Activated B cell treated with CpG ODN at 0.5 μM for 24 hours (primary cell): ENCODE measurements at places on chromosomes 12 and 14. TPM values are rescaled to one million over a fixed set of nuclear protein-coding genes. Genes with fewer than 3 reads are reported as not detected.

The DBX2 gene
- total RNA-seq: not detected in 2 replicates

The USP5 gene
- total RNA-seq: 108 and 110 TPM in 2 replicates

- no peak for DNase-seq
Observed at GRCh38 chr12:65640489-65640901, 183.8 kb upstream of the HMGA2 start.

- no peak for DNase-seq
Observed at GRCh38 chr14:90728951-90729350, 87.3 kb downstream of the TTC7B start.

DNA sequence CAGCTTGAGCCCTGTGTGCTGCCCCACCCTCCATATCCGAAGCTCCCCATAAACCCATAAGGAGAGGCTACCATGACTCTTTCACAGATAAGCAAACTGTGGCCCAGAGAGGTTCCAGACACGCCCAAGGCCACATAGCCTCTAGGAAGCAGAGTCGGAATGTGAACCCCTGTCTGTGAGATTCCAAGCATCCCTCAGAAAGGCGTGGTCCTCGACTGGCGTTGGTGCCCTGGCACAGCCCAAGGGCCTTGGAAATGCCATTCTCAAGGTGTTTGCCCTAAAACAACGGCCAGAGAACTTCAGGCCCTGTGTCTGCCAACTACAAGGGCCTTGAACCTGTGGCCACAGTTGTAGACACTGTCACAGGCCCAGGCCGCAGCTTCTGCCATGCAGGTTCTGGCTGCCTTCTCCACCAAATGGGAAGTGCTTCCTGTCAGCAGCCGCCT, 8.5 kb upstream of the DIO3 start:
- DNase-seq: no peak

DNA sequence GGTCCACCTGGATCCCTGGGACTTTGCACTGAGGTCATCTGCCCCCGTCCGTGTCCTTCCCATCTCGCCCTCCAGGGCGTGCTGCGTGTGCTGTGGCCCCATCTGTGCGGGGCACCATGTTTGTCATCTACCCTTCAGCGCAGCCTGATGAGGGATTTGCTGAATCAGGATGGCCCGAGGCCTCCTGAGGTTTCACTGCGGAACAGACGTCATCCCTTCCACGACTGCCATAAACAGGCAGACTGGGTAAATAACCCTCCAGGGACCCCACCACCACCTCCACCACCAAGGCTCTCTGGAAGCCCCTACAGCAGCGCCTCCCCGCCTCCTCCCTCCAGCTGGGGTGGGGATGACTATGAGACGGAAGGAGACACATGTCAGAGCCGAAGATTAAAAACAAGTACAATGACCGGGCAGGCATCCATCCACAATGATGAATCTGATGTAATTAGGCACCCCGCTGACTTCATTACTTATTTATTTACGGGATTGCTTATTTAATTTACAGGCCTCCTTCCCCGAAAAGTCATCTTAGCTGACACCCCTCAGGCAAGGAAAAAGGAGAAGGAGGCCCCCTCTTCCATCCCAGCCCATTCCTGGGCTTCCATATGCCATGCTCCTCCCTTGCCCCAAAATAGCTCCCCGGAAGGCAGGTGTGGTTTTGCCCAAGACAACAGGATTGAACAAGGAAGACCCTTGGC, 39.4 kb downstream of the NCOR2 start:
- DNase-seq: no peak

DNA sequence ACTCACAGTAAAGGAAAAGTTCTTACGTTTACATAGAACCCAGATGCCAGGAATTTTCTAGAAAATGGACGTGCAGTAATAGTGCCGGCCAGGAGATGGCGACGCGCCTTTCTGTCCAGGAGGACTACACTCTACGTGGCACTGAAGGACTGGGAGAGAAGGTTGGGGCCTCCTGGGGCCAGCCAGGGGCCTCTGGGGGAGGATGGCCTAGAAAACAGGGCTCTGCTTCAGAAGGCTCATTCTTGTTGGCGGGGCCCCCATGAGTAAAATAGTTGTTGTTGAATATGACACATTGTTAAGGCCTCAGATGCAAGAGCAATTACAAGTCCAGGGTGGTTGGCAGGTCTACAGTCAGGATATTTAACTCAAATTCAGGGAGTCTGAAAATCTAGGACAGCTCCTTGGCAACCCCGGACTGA, 120.1 kb upstream of the MAX start:
- DNase-seq: no peak

GRCh38 chr12:92065639-92066038, 80.0 kb downstream of the BTG1 start:
- DNase-seq: no peak
